Trophoblast cell (in vitro differentiated cells and primary cell): ENCODE measurements at places on chromosomes 5 and 9.

- peak; percentile 71 for DNase-seq
Observed at GRCh38 chr5:149714877-149715502, 15.1 kb upstream of the PPARGC1B start.

DNA sequence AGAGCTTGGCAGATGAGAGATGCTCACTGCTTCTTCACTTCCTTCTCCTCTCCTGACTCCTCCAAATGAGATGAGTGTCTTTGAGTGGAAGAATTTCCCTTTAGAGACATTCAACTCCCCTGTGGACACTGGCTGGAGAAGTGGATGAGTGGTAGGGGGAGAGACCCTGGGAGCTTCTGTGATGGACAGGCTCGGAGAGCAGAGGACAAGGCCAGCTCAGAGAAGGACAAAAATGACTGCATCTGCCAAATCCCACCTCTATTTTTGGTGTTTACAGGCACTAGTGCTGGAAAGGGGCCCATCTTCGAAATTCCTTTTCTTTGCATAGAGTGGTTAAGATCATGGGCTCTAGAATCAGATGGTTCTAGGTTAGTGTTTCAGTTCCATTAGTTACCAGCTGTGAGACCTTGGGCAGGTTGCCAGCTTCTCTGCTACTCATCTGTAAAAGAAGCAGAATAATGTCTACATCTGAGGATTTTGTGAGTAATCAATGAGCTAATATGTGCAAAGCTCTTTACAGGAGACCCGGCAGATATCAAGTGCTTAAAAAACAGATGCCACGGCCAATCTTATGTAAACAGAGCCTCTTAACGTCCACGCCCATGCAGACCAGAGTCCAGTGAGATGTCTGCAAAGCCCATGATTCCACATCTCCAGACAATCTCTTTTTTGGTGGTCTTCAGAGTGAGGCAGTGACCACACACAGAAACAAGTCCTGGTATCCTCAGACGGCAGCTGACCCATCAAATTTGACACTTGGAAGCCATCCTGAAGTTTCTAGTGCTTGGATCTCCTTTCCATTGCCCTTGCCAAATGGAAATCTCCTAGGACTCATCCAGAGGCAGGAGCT, 13.6 kb upstream of the COL27A1 start:
- no peak for DNase-seq

DNA sequence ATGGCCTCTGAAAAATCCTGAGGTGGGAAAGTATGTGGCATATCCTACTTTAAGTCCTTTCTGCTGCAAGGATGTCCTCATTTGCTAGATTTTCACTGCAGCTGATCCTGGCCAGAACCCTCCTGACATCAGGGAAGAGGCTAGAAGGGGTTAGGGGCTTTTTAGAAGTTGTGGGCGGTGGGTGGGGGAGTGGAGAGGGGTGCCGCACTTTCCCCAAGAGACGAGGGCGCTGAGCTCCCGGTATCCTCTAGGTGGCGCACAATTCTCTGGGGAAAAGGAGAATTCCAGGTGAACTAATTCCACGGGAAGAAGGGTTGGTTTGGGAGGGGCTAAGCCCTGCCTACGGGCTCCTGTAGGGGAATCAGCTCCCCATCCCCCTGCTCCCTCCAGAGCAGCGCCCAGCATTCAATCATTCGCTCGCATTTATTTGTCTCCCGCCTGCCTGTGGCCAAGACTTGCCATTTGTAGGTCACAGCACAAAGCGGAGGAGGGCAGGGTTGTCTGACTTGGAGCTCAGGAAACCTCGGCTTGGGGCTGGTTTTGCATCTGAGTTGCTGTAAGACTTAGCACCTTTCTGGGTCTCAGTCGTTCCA, 42.9 kb upstream of the HAND1 start:
- peak; percentile 15 for DNase-seq

DNA sequence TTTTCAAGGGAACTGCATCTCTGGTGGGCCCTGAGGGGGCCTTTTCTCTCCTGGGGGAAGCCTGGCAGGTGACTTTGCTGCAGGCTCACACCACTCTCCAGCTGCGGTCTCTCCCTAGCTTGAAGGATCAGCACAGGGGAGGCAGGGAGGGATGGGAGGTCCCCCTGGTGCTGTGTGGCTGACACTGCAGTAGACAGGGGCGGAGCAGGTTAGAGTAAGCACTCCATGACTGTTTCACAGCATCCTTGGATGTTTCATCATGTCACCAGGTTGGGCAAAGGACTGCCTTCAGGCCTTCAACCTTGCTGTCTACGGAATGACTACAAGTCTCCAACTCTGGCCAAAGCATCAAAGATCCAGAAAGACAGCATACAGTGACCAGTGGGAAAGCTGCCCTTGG, 470.7 kb downstream of the CDK5RAP2 start:
- no peak for DNase-seq

DNA sequence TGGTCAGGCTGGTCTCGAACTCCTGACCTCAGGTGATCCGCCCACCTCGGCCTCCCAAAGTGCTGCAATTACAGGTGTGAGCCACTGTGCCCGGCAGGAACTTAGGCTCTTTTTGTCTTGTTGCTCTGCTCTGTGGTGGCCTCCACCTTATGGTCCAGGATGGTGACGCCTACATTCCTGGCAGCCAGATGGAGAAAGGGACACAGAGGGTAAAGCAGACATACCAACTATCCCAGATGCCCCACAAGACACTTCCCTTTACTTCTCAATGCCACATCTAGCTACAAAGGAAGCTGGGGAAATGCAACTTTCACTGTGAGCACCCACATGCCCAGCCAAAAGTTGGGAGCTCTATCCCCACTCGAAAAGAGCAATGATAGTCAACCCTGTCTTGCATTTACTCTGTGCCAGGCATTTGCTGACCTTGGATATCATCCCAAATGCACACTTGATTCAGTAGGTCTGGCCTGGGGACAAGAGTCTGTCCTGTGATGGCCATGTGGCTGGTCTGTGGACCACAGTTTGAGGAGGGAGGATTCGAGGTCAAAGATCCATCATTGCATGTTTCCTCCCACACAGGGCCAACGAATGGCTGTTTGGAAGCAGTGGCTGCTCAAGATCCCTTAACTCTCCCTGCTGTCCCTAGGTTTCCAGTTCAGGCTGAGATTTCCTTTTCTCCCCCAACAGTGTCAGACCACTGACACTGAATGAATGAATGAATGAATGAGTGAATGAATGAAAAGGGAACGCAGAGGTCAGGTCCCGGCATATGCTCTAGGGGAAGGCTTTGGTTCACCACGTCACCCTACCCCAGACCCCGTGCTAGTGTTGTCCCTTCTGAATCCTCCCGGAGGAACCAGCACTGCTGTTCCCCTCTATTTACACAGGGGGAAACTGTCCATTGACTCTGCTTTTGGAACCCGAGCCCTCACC, 1.4 kb upstream of the ERGIC1 start:
- no peak for DNase-seq

- no peak for DNase-seq
Observed at GRCh38 chr5:32413466-32414263, 30.9 kb downstream of the ZFR start.

GRCh38 chr9:69120380-69121154, 53.5 kb upstream of the TJP2 start:
- peak; percentile 98 for DNase-seq

- no peak for DNase-seq
Observed at GRCh38 chr5:174573221-174573994, 151.0 kb upstream of the MSX2 start.

GRCh38 chr5:112346411-112347044, 72.5 kb downstream of the EPB41L4A start:
- DNase-seq, result no peak

GRCh38 chr5:64158827-64159226, 6.8 kb upstream of the RNF180 start:
- no peak for DNase-seq
